ENCODE measurements at places on chromosomes 3 and 15. TPM values are rescaled to one million over a fixed set of nuclear protein-coding genes. Genes with fewer than 3 reads are reported as not detected.

Gene MITF
- total RNA-seq: 18.2 TPM

Gene CLDN16
- 0.58 TPM for total RNA-seq

DNA sequence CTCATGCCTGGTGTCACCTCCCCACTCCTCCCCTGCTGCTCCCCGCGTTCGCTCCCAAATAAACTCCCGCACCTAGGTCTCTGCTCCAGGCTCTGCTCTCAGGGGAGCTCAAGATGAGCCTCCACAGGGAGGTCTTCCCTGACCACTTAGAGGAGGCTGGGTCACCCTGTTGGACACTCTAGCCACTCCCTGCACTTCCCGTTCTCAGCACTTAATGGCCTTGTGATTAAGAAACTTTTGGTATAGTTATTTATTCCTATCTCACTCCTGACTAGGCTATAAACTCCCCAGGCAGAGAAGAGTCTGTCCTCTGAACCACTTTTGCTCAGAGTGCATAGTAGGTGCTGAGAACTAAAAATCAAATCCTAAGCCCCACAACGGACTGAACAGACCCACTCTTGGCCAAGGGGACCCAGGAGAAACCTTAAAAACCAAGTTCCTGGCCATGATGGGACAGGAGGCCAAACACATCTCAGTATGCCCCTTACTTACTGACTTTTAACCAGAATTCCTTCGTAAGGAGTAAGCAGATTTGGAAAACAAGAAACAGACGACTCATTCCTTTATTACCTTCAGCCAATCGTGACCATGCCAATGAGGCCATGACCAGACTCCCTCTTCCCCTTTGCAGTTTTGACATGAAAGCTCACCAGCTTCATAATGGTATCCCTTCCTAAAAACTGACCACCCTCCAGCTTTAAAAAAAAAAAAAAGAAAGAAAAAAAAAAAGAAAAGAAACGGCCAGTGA, 69.0 kb upstream of the HRH1 start:
- DNase-seq: no peak

Gene SNTN
- total RNA-seq: 0.30 TPM

DNA sequence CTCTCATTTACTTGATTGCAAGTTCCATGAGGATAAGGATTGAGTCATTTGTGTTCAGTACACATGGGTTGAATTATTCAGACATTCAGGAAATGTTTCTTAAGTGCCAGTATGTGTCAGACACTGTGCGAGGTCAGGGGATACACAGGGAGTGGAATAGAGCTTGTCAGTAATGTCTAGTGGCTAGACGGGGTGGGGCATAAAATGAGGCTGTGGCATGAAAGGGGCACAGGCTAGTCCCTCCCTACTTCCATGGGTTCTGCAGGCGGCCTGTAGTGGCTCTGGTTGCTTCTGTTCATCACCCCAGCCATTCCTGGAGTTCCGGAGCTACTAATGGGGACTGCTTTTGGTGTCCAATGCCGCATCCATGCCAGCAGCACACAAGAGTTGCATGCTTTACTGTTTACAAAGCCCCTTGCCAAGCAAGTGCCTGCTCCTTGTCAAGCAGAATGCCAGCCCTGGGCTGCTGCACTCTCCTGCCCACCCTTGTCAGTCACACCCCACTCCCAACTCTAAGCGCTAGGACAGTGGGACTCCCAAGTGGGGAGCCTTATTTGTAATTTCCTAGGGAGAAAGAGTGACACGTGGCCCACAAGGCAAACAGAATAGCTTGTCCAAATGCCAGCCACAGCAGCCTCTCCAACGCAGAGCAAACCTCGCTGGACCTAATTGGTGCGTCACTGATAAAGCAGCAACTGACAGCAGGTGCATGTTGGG, 70.8 kb downstream of the RAB11A start:
- no peak for DNase-seq

DNA sequence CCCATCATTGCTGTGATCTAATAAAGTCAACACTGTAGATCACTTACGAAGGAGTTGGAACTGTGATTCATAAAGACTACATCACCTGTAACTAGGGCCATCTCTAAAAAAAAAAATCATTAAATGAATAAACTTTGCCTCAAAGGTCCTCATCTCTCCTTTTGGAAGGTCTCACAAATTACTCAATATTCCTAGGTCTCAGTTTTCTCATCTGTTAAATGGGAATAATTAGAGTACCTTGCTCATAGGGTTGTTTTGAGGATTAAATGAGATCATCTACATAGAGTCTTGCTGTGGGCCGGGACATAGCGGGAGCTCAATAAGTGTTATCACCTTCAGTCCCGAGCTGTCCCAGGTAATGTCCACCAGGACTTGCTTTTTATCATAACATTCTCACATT, 335.1 kb upstream of the PROK2 start:
- DNase-seq: no peak

GRCh38 chr3:118628704-118629341, 405.8 kb downstream of the IGSF11 start:
- DNase-seq: no peak

GRCh38 chr15:43370310-43370974, 401 bp downstream of the ZSCAN29 start:
- DNase-seq: peak; percentile 20

GRCh38 chr3:141753399-141753798, 9.8 kb upstream of the GRK7 start:
- no peak for DNase-seq

Gene ZBED2
- not detected for total RNA-seq

Gene ZNF609
- total RNA-seq: 59.6 TPM

DNA sequence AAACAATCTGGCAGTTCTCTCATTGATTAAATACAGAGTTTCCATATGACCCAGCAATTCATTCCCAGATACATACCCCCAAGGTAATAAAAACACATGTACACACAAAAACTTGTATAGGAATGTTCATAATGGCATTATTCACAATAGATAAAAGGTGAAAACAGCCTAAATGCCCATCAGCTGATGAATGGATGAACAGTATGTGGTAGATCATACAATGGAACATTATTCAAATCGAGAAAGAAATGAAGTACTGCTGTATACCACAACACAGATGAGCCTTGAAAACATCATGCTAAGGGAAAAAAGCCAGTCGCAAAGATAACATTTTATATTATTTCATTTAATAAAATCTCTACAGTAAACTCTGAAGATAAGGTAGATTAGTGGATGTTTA, 71.2 kb downstream of the SLTM start:
- DNase-seq: no peak

- DNase-seq: no peak
Measured at GRCh38 chr15:94692710-94693109, 461.3 kb downstream of the MCTP2 start.

Gene CIP2A
- not detected for total RNA-seq

DNA sequence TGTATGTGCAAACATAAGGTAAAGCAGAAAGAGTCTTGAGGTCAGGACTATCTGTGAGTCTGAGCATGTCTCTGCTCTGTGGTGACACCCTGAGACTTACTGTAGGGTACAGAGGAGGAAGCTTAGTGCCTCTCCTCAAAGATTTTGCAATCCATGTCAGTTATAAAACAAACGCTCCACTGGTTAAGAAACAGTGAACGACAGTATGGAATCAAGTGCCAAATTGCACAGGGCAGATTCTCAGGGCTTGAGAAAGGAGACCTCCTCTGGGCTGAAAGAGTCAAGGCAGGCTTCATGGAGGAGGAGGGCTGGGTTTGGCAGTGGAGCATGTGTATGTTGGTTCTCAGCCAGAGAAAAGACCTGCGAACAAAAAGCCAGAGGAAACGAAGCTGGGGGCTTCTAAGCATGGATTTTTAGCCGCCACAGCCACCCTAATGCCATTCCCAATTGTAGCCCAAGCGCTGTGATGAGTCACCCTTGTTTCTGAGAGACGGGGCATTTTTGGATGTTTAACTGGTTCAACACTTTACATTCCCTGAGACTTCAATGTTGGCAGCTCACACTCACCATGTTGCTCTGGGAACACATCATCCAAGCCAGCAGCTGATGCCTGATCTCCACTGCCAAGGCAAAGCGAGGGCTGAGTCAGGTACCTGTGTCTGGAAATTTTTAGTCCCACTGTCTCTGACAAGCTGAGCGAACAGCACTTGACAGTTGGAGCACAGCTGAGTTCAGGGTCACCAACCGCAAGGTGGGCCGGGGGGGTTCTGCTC, 3.4 kb upstream of the DGKG start:
- no peak for DNase-seq

DNA sequence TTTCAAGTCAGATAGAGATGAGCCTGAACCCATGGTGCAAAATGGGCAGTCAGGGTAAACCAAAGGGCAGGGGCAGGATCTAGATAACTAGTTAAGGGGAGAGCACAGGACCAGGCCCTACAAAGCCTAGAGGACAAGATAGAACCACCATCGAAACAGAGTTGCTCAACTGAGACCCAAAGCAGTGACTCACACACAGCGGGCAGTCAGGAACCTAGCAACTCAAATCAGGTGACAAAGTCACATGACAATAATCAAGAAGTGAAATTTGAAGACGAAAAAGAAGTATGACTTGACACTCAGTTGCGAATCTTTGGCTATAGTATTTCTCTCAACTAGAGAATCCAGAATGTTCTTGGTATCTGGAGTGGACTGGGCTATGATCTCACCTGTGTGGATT, 136.0 kb upstream of the PTPRG start:
- DNase-seq: no peak

- no peak for DNase-seq
Measured at GRCh38 chr3:175941352-175941751, 1082.2 kb downstream of the NAALADL2 start.

- peak; percentile 29 for DNase-seq
Measured at GRCh38 chr15:69082021-69082502, 67.6 kb downstream of the NOX5 start.

Gene CYP8B1
- total RNA-seq: not detected

DNA sequence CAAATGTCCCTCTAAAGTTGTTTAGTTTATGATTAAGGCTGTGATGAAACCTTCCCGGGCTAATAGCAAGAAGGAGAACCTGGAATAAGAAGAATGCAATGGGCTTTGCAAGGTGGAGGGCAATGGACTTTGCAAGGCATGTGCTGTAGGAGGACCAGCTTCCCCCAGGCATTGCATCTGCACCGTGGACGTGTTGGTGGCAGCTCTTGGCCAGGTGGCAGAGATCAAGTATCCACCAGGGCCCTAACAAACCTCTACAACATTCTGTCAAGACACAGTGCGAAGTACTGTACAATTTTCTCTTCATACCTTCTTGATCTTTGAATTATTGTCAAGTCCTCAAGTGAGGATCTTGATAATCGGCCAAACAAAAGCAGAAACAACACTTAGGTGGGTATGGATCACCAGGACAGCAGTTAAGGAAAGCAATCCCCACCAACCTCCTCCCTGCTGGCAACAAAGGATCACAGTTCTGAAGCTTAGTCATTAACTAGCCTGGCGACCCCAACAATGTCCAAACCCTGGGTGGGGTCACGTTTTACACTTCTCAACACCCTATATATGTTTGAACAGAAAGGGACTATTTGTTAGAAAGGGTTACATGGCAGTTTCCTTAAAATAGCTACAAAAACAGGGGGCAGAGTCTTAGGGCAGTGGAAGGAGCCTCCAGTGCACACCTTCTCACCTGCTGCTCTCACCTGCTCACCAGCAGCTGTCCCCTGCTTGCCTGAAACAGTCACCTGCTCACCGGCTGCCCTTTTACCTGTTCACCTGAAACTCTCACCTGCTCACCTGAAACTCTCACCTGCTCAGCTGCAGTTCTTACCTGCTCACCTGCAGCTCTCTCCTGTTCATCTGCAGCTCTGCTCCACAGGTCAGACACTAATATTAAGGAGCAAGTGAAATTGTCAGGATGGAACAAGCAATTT, 137.9 kb upstream of the LIPC start:
- DNase-seq: no peak

DNA sequence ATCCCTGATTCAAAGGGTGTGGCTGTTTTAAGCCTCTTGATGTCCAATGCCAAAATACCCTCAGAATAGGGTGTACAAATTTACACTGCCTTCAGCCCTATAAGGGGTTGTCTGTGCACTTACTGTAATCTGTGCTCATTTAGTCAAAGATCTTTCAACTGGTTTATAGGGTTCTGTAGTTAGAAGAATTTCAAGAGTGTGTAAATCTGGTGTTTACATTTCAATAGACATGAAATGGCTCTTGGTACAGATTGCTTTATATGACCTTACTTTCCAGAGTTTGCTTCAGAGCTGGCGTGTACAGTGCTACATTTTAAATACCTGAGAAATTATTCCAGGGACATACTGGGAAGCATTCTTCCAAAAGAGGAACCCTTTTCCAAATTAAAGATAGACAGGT, 399.3 kb downstream of the FOXP1 start:
- no peak for DNase-seq

- no peak for DNase-seq
Measured at GRCh38 chr15:81930582-81931369, 115.0 kb downstream of the MEX3B start.

GRCh38 chr3:135157045-135157740, 362.1 kb downstream of the EPHB1 start:
- no peak for DNase-seq

DNA sequence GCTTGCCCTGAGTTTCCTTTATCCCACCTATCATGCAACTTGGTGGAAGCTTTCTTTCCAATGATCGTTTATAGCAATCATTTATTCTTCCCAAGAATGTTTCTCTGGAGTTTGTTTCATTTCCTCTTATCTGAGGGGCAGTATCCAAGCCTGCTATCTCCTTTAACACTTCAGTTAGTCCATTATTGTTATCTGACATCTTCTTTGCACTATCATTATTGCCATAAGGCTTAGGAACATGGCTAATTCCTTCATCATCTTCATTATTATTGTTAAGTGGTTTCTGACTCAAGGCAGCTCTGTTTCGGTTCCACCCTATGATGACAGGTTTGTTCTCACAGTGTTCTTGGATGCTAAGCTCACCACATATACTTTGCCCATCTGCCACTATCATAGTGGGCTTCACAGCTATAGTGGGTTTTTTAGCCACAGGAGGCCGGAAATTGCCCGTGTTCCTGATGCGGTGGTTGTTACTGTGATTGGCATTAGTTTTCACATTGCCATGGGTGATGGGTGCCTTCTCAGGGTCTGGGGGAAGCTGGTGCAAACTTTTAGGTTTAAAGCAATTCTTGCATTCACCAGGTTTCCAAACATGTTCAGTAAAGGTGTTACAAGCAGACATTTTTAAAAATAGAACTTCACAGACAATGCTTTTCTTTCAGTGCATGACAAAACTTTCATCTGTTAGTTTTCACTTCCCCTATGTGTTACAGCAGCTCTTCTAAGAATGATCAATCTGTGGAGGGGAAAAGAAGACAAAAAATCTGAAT, 110.6 kb upstream of the TSPAN3 start:
- DNase-seq: no peak

DNA sequence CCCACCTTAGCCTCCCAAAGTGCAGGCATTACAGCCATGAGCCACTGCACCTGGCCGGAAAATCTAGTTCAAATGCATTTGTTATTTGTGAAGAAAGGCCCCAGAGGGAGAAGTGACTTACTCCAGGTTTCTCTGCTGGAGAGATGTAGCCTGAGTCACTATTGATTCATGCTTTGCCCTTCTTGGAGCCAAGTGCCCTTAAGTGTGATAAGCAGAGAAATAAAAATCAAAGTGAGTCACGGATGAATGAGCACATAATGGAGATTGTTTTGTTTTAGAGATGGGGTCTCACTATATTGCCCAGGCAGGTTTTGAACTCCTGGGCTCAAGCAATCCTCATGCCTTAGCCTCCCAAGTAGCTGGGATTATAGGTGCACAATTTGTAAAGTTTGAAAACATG, 33.1 kb downstream of the CDC25A start:
- no peak for DNase-seq
